CD4-positive, alpha-beta memory T cell (primary cell): ENCODE measurements at places on chromosomes 12 and 14. TPM values are rescaled to one million over a fixed set of nuclear protein-coding genes. Genes with fewer than 3 reads are reported as not detected.

DNA sequence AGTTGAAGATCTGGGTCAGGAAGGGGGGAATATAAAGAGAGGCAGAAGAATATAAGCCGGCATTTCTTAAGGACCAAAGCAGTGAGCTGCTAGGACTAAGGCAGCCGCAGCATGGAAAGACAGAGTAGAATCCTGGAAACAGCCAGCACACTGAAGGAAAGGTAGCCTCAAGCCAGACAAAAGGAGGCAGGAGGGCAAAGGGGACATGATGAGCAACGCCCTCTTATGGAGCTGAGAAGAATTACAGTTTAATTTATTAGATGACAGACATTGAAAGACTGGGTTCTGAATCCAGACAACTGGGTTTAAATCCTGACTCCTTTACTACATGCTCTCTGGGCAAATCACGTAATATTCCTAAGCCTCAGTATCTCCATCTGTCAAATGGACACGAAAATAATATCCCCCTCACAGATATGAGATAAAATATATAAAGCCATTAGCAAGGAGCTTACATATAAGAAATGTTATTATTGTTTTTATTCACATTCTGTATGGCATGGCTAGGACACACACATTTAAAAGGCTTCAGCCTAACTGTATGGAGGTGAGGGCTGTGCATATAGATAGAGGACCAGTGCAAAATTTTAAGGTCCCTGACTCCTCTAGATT lies 8.1 kb upstream of the PCED1B start:
- peak; percentile 32 for DNase-seq

DNA sequence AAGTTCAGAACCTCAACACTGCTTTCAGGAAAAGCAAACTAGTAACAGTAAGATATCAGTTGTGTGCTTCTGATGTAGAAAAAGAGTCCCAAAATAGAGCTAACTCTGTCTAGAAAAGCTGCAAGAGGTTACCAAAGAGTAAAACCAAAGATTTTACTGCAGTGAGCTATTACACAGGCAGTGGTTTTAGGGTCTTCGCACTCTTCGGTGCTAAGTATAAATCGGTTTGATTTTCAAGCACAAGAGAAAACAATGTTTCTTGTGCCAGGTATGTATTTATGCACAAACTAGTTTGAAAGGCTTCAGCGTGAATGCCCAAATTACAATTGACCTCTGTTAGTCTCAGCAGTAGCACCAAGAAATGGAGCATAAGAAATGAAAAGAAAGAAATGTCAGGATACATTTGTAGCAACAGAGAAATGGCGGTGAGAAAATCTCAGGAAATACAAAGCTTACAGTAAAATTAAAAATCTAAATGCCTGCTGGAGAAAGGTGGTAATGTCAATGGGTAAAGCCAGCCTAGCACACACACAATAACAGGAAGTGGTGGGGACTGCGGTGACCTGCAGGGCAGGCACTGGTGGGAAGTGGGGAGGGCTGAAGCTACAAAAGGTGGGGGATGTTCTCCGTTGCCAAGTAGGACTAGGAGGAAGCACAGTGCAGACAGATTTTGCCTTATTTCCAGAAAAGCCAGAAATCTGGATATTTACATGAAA lies 18.0 kb upstream of the DYRK2 start:
- peak; percentile 94 for DNase-seq

The GARIN6 gene
- total RNA-seq, result not detected

The FBLN5 gene
- 8.0 TPM for total RNA-seq

- no peak for DNase-seq
These were observed 12.1 kb downstream of the VASH1 start for GRCh38 chr14:76773188-76773885.

DNA sequence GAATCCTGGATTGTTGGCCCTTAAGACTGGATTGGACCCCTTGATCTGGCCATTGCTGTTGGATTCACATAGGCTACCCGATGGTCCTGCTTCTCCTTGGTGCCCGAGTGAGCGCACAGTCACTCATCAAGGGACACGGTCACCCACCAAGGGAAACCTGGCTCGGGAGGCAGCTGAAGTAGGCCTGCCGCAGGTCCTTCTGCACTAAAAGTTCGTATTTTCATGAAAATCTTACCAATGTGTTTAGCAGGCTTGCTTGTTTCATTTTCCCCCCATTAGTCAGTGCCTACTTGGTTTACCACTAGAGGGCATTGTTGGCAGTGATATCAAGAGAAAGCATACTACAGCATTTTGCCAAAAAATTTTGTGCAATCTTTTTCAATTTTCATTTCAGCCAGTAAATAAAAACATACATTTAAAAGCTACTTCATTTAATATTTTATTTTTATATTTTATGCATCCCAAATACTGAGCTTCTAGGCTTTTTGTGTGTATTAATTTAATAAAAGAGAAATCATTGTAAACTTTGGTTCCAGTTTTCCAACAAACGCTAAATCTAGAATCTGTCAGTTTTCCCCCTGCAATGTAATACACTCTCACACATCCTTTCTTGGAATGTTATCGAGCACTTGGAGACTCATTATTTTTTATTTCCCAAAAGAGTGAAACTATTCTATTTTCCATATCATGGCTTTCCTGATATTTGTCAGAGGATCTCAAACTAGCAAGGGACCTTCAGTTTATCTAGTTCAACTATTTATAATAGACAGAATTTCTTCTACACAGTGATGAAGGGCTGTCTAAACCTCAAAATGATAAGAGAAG lies 116.7 kb downstream of the LMNTD1 start:
- peak; percentile 47 for DNase-seq

The DENND5B gene
- total RNA-seq, result not detected

The KRT71 gene
- total RNA-seq, result not detected

The PTPN21 gene
- not detected for total RNA-seq

- DNase-seq, result peak; percentile 82
These were observed 44.7 kb upstream of the FBRSL1 start for GRCh38 chr12:132444957-132445883.

DNA sequence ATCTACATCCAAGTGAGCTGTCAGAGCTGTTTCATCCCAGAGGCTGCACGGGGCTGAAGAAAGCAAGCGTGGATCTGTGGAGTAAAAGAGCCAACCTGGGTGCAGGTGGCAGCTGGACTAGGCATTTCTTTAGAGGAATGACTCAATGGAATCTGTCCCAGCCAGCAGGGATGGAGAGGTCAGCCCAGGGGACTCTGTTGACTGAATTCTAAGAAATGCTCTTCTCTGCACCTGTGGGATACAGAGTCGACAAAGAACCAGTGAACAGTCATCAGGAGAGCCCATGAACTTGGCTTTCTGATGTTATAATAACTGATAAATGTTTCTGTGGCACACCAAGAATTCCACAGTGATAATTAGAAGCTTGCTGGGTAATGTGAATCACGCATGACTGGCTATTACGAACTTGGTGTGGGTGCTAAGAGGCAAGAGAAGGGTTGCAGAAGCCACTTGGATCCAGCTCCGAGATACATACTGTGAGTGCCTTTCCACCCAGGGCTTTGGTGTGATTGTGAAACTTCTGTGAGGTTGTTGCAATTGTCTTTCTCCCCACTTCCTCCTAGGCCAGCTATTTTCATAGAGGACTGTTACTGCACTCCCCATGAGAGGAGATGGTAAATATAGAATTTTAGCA lies 16.2 kb downstream of the PYGL start:
- no peak for DNase-seq

DNA sequence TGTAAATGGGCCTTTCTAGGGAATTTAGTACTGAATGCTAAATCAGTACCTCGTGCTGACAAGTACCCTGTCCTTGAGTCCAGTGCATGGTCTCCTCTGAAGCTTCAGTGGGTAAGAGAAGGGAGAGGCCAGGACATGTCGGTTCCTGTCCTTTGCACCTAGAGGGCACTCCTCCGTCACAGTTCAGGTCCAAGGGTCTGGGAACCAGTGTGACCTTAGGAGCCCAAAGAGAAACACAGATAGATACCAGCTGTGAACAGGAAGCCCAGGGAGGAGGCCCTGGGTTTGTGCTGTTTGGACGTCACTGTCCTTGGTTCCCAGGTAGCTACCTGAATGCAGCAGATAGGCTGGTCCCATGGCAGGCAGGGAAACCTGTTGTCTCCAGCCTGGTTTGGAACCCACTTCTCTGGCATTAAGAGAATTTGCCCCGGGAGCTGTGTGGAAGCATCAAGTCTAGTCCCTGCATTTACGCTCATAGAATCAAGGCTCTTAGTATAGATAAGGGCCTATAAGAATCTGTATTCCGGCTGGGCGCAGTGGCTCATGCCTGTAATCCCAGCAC lies 3.9 kb upstream of the FGF23 start:
- no peak for DNase-seq

The ZDHHC22 gene
- not detected for total RNA-seq
